ENCODE measurements at places on chromosomes 1 and 21.
A peak's percentile ranks its signal among the peaks of the same experiment; 100 is the strongest.

- DNase-seq = no peak
These were observed 184.1 kb downstream of the DSCAM start for GRCh38 chr21:40662889-40663288.

DNA sequence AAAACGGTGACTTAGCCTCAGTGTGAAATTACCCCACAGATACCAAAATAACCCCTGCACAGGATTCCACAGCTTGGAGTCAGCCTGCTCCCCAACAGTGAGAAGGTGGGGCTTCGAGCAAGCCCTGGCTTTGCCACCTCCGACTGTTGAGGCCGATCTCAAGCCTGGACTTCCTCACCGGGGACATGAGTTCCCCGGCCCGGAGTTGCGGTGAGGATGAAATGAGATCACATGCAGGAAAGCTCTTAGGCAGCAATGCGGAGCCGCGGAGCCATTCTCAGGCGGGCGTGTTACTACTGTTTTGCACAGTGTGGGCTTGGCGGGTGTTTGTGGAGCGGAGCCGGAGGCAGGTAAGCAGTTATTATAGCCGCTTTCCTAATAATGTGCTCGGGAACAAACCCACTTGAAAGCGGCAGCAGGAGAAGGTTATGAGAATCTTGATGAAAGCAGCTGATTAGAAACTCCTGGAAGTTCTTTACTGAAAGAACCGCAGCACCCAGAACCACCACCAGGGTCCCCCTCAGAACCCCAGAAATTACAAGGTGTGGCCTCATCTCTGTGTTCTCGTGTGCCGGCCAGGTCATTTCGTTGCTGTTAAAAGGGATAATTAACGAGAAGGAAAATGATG, 3.9 kb upstream of the CLSTN1 start:
- DNase-seq = no peak

GRCh38 chr21:35019631-35020032, 29.5 kb downstream of the RUNX1 start:
- DNase-seq = no peak

DNA sequence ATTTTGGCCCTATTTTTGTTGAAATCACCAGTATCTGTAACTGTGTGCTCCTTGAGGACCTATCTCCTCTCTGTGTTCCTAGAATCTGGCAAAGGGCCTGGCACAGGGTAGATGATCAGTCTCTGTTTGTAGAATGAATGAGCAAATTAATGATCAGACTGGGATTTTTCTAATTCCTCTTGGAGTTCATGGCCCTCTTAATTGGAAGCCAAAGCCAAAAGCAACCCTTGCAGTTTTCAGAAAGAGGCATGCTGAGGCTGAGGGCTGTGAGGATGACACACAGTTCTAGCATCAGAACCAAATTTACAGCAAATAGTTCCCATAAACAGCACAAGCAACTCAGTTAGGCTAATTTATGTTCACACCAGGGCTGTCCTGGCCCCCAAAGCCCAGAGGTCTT, 111.1 kb upstream of the BEND5 start:
- no peak for DNase-seq

DNA sequence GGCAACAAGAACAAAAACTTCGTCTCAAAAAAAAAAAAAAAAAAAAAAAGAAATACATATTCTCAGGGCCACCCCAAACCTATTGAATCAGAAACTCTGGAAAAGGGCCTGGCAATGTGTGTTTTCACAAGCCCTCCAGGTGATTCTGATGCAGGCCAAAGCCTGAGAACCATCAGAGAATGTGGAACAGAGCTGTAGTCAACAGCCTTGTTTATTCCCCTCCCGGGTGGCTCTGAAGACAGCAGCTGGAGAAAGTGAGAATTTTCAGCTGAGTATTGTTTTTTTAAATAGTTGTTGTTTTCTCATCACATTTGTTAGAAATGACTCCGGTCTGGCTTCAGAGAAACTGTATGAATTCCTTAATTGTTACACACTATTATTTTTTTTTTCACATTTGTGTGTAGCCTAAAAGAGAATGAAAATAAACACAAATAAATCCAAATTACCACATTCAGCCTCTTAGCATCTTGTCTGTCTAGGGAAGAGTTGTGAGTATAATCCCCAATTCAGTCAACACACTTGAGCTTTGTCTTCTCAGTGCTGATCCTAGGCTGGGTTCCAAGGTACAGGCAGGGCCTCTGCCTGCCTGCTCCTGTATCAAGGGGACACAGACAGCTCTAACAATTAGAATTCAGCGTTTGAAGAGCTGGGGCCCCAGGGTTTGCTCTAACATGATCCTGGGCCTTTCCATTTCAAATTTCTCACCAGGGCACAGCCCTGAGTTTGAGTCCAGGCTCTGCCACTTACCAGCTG, 6.6 kb upstream of the AZIN2 start:
- no peak for DNase-seq

DNA sequence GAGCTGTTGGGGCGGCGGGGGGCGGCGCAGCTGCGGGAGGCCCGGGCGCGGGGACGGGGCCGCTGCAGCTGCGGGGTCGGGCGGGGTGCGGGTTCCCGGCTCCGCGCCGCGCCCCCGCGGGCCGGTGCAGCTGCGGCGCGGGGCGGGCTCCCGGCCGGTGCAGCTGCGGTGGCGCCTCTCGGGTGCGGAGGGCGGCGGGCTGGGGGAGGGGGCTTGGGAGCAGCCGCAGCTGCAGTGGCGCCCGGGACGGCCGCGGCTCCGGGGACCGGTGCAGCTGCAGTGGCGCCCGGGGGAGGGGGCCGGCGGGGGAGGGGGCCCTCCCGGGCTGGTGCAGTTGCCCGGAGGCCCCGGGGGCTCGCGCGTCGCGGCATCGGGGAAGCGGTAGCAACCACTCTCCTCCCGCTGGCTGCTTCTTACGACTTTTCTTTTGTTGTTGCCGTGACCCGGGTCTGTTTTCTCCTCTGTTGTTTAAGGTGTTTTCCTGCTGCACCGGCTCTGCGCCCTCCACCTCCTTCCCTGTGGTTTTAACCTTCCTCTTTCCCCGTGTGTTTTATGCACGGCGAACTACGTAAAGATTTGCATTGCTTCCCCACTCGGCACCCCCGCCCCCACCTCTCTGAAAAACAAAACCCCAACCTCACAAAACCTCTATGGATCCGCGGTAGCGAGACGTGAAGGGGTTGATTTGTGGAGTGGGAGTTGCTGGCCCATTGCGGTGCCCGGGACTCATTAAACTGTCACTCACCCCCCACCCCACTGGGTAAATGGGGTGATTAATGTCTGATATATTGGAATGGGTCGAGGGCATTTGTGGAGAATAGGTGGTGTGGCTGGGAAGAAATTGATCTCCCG, 1.7 kb upstream of the ZBTB18 start:
- DNase-seq = no peak

DNA sequence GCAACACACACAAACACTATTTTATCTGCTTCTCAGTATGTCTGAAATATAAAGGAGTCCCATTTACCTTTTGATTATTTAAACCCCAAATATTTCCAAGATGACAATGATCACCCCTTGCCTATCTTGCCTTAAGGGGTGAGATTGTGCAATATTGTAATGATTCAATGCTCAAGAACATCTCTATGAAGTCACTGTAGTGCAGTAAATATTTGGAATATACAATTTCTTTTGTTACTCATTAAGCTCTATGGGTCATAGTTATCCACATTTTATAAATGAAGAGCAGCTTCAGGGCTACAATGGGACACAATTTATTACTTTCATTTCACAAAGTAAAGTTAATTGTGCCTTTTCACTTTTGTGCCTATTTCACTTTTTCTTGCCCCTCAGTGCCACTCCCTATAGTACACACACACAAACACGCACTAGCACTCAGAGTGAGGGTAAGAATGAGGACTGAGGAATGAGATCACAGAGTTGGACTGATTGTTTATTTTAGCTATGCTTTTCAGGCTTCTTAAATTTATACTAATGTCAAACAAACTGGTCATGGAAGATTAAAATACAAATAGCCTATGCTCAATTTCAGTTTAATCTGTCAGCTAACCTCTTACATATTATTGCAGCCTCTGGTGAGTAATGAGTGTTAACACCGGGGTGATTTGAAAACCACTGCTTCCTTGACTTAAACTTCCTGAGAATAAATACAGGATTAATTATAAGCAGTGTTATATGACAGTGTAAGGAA, 521.0 kb upstream of the B3GALT2 start:
- no peak for DNase-seq

- DNase-seq = no peak
These were observed 423.6 kb downstream of the HLX start for GRCh38 chr1:221302810-221303209.

- no peak for DNase-seq
These were observed 56.1 kb downstream of the ALPL start for GRCh38 chr1:21565285-21565684.

DNA sequence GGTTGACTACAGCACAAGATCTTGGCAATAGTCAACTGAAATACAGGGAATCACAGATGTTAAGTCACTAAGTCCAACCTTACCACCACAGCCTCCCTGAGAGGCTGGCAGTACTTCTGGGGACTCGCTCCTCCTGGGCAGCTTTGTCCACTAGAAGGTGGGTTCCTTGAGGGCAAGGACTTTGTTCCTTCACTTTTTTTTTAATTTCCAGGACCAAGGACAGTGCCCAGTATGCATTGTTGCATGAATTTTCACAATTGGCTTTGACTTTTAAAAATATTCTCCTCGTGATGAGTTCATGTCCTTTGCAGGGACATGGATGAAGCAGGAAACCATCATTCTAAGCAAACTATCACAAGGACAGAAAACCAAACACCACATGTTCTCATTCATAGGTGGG, 96.7 kb upstream of the IGSF21 start:
- no peak for DNase-seq

- DNase-seq = no peak
These were observed 12.5 kb downstream of the SLX9 start for GRCh38 chr21:44952116-44952928.

DNA sequence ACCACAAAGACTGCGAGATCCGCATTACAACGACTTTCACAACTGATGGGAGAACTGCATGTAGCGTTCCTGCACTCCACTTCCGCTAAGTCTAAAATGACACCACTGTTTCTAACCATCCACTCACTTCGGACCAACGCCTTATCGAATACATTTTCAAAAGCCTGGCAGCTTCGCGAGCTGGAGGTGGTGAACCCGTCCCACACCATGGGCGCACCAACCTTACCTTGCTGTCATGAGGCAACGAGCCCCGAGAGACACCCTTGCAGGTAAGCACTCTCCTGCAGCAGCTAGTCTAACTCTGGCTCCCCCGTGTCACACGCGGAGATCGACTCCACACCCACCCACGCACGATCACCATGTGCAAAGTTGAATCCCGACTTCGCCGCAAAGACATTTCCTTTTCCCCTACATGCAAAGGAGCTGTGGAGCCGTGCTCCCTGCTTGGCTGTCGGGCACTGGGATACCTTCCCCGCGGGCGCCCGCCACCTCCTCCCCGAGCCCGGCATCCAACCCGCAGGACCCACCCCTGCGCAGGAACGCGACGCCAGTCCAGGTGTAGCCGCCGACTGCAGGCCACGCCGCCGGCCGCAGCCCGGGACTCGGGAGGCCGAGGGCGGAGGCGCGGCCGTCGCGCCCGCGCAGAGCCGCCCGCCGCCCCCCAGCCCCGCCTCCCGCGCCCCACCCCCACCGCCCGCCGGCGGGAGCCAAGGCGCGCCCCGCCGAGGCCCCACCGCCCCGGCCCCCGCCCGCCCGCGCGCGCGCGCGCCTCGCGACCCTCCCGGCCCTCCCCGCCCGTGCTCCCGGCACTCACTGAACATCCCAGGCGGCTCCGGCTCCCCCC, 629 bp downstream of the TAF5L start:
- DNase-seq = peak; percentile 20

DNA sequence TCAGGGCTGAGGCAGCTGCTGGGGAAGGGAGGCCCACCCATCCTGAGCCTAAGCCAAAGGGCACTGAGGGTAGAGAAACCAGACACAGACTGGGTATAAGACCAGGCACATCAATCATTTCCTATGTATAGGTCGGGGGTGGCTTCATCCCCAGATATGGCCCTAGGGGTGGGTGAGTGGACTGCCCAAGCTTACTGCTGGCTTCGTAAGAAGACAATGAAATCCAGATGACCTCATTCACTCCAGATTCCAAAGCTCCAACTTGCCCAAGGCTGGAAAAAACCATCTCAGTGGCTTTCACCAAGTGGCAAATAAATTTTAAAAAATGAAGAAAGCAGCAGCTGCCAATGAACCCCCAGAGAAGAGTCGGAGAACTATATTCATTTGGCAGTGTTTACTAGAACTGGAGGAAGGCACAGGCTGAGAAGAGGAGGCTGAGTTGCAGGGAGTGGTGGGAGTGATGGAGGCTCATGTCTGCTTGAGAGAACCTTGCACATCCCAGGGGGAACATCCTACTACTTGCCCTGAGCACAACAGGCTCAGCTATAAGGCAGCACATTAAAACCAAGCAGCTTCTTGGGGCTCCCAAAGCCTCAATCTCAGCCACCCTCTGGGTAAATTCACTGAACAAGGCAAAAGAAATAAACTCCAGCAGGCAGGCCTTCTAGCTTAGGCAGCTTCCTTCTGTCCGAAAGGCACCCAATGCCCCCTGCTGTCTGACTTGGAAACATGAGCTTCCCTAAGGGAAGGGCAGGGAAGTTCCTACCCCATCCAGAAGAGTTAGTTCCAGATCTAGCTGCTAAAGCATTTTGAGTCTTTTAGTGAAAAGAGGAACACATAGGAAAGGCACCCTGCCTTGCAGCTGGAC, 14.1 kb downstream of the PEA15 start:
- peak; percentile 29 for DNase-seq

- no peak for DNase-seq
These were observed 150.0 kb downstream of the TPR start for GRCh38 chr1:186225096-186225495.

GRCh38 chr1:52748119-52748518, 21.9 kb downstream of the ZYG11B start:
- no peak for DNase-seq

- DNase-seq = no peak
These were observed 27.2 kb downstream of the RASSF5 start for GRCh38 chr1:206534552-206534951.

- no peak for DNase-seq
These were observed 25.7 kb upstream of the CCDC190 start for GRCh38 chr1:162886705-162887104.

DNA sequence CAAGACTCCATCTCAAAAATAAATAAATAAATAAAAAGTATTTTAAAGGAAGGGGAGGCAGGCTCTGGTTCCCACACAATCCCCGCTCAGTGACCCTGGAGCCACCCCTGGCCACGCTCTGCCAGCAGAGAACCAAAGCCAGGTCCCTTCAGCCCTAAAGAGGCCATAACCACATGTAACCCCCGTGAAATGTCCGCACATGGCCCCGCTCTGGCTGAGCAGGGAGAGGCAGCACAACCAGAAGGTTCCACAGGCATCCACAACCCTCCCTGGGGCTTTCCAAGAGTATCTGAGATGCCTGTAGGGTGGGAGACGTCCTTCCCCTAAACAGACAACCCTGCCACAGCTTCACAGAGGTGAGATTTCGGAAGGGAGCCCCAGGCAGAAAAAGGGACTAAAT, 1.4 kb upstream of the ARF1 start:
- no peak for DNase-seq

- no peak for DNase-seq
These were observed 20.8 kb upstream of the PTPRF start for GRCh38 chr1:43509740-43510375.

GRCh38 chr1:118898712-118899111, 89.4 kb downstream of the TBX15 start:
- no peak for DNase-seq

Measured in HFF-Myc (cell line).